Esophagus squamous epithelium (tissue), 5 donors: ENCODE measurements at places on chromosomes 4 and X.

- H3K4me3 ChIP-seq, result no peak overlapping the region
- no peaks in the 10 kb centered on the region for H3K36me3 ChIP-seq
- peaks cover 13% of the 10 kb centered on the region for H3K4me1 ChIP-seq
- no peak overlapping the region for H3K27ac ChIP-seq
Observed at GRCh38 chr4:156547439-156547838, 424.2 kb downstream of the PDGFC start.

- no peak for DNase-seq
- H3K4me3 ChIP-seq, result no peak overlapping the region
- H3K4me1 ChIP-seq, result no peaks in the 10 kb centered on the region
- no peaks in the 10 kb centered on the region for H3K36me3 ChIP-seq
- no peak overlapping the region for H3K27ac ChIP-seq
Observed at GRCh38 chrX:133726211-133726630, 259.2 kb downstream of the GPC3 start.

GRCh38 chr4:93788712-93789111, 39.8 kb upstream of the ATOH1 start:
- no peak for DNase-seq
- H3K27me3 ChIP-seq, result no peaks in the 10 kb centered on the region
- no peaks in the 10 kb centered on the region for H3K36me3 ChIP-seq
- no peaks in the 10 kb centered on the region for H3K4me1 ChIP-seq
- no peak overlapping the region for H3K4me3 ChIP-seq

GRCh38 chr4:142778430-142778829, 67.7 kb downstream of the INPP4B start:
- no peak for DNase-seq
- H3K27me3 ChIP-seq, result no peaks in the 10 kb centered on the region
- H3K36me3 ChIP-seq, result no peaks in the 10 kb centered on the region
- H3K4me3 ChIP-seq, result no peak overlapping the region

DNA sequence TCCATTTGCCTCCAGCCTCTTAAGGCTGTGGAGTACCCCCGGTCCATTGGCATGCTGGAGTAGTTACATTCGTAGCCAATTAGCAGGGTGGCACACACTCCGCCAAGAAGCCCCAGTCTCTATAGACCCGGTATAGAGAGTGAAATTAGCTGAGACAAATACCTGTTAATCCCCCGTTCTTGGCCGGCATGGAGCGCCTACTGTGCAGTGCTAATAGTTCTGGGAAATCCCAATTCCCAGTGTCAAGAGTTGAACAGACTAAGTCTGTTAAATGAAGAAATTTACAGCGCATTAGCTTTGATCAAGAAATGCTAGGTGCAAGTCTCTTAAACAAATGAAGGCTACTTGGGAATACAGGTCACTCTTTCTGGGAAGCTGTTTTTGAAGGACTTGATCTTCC, 127.8 kb upstream of the ARX start:
- H3K4me1 ChIP-seq, result no peaks in the 10 kb centered on the region
- no peaks in the 10 kb centered on the region for H3K27me3 ChIP-seq
- DNase-seq, result no peak
- no peaks in the 10 kb centered on the region for H3K36me3 ChIP-seq
- H3K27ac ChIP-seq, result no peak overlapping the region
- H3K4me3 ChIP-seq, result no peak overlapping the region

DNA sequence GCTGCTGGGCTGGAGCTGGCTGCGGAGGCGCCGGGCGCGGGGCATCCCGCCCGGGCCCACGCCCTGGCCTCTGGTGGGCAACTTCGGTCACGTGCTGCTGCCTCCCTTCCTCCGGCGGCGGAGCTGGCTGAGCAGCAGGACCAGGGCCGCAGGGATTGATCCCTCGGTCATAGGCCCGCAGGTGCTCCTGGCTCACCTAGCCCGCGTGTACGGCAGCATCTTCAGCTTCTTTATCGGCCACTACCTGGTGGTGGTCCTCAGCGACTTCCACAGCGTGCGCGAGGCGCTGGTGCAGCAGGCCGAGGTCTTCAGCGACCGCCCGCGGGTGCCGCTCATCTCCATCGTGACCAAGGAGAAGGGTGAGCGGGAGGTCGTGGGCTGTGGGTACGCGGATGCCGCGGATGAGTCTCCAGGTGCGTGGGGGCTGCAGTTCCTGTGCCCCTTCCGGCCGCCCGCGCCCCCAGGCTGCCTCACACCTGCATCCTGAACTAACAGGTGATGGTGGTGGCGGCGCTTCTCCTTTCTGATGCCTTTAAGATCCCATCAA, 499 bp downstream of the CYP2U1 start:
- H3K36me3 ChIP-seq, result no peaks in the 10 kb centered on the region
- peak overlapping the region; percentile 60 for H3K4me3 ChIP-seq
- DNase-seq, result peak; percentile 1
- peak overlapping the region; percentile 77 for H3K27ac ChIP-seq
- peaks cover 6% of the 10 kb centered on the region for H3K27me3 ChIP-seq

- no peaks in the 10 kb centered on the region for H3K36me3 ChIP-seq
- DNase-seq, result no peak
- no peaks in the 10 kb centered on the region for H3K27me3 ChIP-seq
- no peak overlapping the region for H3K4me3 ChIP-seq
Observed at GRCh38 chr4:110454441-110454840, 21.5 kb upstream of the ENPEP start.

- peak overlapping the region; percentile 42 for H3K27ac ChIP-seq
- no peak for DNase-seq
- H3K27me3 ChIP-seq, result no peaks in the 10 kb centered on the region
- no peak overlapping the region for H3K4me3 ChIP-seq
- no peaks in the 10 kb centered on the region for H3K4me1 ChIP-seq
- no peaks in the 10 kb centered on the region for H3K36me3 ChIP-seq
Observed at GRCh38 chr4:81549984-81550383, 78.3 kb upstream of the RASGEF1B start.
